ENCODE measurements at places on chromosomes 16 and 17. TPM values are rescaled to one million over a fixed set of nuclear protein-coding genes. Genes with fewer than 3 reads are reported as not detected.

Gene MPG
- total RNA-seq, result 42.5 TPM

Gene GDPD3
- 11.5 TPM for total RNA-seq

Gene ATP2A1
- 0.46 TPM for total RNA-seq

Gene ABCA8
- 34.0 TPM for total RNA-seq

Gene EVPLL
- total RNA-seq, result 1.8 TPM

Gene TBC1D28
- not detected for total RNA-seq

Gene CNTNAP1
- total RNA-seq, result 6.5 TPM

Gene SOCS1
- total RNA-seq, result 15.3 TPM

Gene GRAP
- total RNA-seq, result 10.6 TPM

Gene AOC3
- total RNA-seq, result 235 TPM

Gene SRL
- 0.64 TPM for total RNA-seq

Gene HOXB8
- 1.0 TPM for total RNA-seq

Gene CLEC18A
- total RNA-seq, result 2.0 TPM

Gene HS3ST3B1
- total RNA-seq, result 2.7 TPM

Gene ANTKMT
- 30.5 TPM for total RNA-seq

Gene SLC35G6
- total RNA-seq, result not detected

Gene PYY
- not detected for total RNA-seq

Gene STAT5A
- total RNA-seq, result 42.0 TPM

Gene HOXB4
- total RNA-seq, result 4.9 TPM

Gene SCO1
- total RNA-seq, result 25.4 TPM

Gene KRT33B
- not detected for total RNA-seq

Gene PRSS27
- total RNA-seq, result 0.81 TPM

Gene MYH2
- total RNA-seq, result 1.0 TPM

Gene RNF112
- 1.6 TPM for total RNA-seq

Gene CACNG3
- total RNA-seq, result not detected

Gene PSMC3IP
- total RNA-seq, result 4.2 TPM

Gene ITPRIPL2
- total RNA-seq, result 68.9 TPM

Gene TBC1D3K
- not detected for total RNA-seq

Gene MT4
- not detected for total RNA-seq

Gene PRR35
- total RNA-seq, result not detected

Gene CLDN7
- 117 TPM for total RNA-seq

Gene DHRS7C
- not detected for total RNA-seq

Gene NOXO1
- total RNA-seq, result 1.8 TPM

Gene CDK3
- total RNA-seq, result 9.6 TPM

Gene CLUH
- 63.5 TPM for total RNA-seq

Gene PERCC1
- total RNA-seq, result not detected

Gene KCNJ2
- total RNA-seq, result 18.1 TPM

Gene PRAC2
- not detected for total RNA-seq

Gene OR1A1
- total RNA-seq, result not detected

Data from upper lobe of right lung (tissue), 1 donor.